ENCODE measurements at places on chromosomes 12 and 14. TPM values are rescaled to one million over a fixed set of nuclear protein-coding genes. Genes with fewer than 3 reads are reported as not detected.
A peak's percentile ranks its signal among the peaks of the same experiment; 100 is the strongest.

Gene CLEC9A
- not detected for total RNA-seq

Gene TAS2R7
- not detected for total RNA-seq

Gene TAS2R43
- 0.33 TPM for total RNA-seq

DNA sequence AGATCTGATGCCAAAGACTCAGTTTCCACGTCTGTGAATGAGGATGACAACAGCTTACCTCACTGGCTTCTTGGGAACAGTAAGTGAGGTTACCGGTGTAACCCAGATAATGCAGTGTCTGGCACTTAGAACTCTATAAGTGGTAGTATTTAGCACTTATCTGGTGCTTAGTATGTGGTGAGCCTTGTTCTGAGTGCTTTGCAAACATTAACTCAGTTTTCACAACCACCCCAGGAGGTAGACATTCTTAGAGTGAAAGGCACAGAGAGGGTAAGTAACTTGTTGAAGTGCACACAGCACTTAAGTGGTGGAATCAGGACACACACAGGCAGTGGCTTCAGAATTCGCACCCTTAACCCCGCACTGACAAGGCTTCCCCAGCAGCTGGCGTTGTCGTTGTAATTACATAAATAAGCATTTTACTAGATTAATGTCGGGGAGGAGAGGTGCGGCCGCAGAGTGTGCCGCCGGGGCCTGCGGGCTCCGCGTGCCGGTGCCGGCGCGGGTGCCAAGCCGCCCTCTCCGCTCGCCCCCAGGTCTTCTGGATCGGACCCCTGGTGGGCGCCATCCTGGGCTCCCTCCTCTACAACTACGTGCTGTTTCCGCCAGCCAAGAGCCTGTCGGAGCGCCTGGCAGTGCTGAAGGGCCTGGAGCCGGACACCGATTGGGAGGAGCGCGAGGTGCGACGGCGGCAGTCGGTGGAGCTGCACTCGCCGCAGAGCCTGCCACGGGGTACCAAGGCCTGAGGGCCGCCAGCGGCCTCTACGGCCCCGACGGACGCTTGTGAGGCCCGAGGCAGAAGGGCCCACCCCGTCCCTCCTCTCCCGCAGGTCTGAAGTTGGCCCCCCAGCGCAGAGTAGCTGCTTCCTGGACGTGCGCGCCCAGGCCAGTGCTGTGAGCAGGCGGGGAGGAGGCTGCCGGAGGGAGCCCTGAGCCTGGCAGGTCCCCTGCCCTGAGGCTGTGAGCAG, 4.6 kb downstream of the AQP2 start:
- peak; percentile 82 for DNase-seq

Gene KRT82
- not detected for total RNA-seq

GRCh38 chr14:103530390-103530789, 1.4 kb downstream of the TRMT61A start:
- DNase-seq: no peak

Gene OR4K2
- not detected for total RNA-seq

GRCh38 chr12:93363841-93364297, 13.9 kb upstream of the NUDT4 start:
- no peak for DNase-seq

- DNase-seq: peak; percentile 91
These were observed 581 bp downstream of the PAPOLA start for GRCh38 chr14:96502621-96503305.

Gene RFLNA
- total RNA-seq: 0.97 TPM

GRCh38 chr12:92973614-92974013, 44.5 kb upstream of the EEA1 start:
- DNase-seq: no peak

Gene DRAM1
- total RNA-seq: 29.0 TPM

Gene TCHP
- total RNA-seq: 9.3 TPM

GRCh38 chr14:68664225-68664681, 128.6 kb downstream of the ZFP36L1 start:
- no peak for DNase-seq

Gene MLF2
- total RNA-seq: 106 TPM
